Fibroblast of skin of scalp (primary cell): ENCODE measurements at places on chromosomes 16 and 17.
A peak's percentile ranks its signal among the peaks of the same experiment; 100 is the strongest.

DNA sequence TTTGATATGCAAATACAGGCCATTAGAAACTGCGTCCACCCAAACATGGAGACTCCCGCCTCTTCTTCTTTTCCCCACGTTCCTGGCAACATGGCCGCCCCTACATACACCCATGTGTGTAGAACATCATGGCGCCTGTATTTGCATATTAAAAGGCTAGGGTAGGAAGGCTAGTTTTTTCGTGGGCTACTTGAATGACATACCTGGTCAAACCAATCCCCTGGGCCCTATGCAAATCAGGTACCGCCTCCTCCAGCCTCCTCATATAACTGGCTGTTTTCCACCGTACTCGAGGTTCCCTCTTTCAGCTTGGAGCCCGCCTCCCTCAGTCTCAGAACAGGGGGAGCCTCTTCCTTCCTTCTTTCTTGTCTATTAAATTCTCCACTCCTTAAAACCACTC lies 840 bp upstream of the CD300LB start:
- no peak for DNase-seq

DNA sequence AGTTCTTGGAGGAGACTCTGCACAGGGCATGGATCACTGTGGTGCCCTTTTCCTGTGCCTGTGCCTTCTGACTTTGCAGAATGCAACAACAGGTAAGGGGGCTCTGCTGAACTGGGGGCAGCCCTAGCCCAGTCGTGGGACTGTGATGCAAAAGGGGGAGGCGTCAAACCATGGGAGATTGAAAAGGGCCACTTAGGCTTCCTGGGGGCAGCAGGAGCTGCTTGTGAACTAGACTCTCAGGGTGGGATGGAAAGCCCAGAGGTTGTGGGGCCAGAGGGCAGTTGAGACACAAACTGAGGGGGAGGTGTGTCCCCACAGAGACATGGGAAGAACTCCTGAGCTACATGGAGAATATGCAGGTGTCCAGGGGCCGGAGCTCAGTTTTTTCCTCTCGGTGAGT lies 19.6 kb downstream of the ADGRG5 start:
- no peak for DNase-seq

GRCh38 chr16:52074133-52074532 lies 472.8 kb downstream of the TOX3 start:
- DNase-seq, result no peak

- DNase-seq, result no peak
These were observed 418.7 kb downstream of the KCNJ2 start for GRCh38 chr17:70588003-70588402.

- no peak for DNase-seq
These were observed 24.5 kb upstream of the SUPT4H1 start for GRCh38 chr17:58376472-58377000.

- peak; percentile 26 for DNase-seq
These were observed 15.1 kb upstream of the ABCA9 start for GRCh38 chr17:69075823-69076222.

GRCh38 chr17:81741594-81742452 lies 29.7 kb downstream of the SLC25A10 start:
- DNase-seq, result no peak

DNA sequence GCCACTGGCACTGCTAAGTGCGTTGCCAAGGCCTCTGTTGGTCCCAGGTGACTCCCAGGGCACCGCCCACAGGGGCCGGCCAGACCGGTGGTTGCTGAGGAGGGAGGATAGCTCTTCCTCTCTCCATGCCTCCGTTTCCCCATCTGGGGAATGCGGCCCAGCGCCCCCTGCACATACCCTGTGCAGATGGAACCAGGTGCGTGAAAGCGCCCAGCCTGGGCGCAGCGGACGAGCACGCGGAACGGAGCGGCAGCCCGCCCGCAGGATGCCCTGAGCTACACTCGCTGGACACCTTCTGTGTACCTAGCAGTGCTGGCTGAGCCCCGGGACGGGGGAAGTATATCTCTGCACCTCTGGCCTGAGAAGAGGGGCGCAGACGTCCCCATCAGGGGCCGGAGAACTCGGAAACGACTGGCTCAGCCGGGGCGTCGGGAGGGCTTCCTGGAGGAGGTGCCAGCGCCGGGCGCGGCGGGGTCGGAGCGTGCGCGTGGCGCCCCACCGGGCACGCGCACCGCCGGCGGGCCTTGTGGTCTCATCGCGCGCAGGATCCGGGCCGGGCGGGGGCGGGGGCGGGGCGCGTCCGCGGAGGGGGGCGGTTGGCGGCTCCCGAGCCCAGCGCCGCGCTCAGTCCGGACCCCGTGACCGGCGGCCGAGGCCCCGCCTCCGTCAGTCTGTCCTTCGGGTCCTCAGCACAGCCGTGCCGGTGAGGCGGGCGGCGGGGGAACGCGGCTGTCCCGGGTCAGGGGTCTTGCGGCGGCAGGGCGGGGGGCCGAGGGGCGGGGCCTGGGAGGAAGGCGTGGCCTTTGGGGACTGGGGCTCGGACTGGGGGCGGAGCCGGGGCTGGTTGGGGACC lies at the start of the genes CCDC78 and HAGHL:
TSS of gene CCDC78 (minus strand) at position 6 of the 853 bp plus-strand sequence. CDS start 76 bp downstream, outside the sequence.
TSS of gene HAGHL (plus strand) at position 669 of the 853 bp plus-strand sequence. CDS start 404 bp downstream, outside the sequence.
- DNase-seq, result peak; percentile 33

DNA sequence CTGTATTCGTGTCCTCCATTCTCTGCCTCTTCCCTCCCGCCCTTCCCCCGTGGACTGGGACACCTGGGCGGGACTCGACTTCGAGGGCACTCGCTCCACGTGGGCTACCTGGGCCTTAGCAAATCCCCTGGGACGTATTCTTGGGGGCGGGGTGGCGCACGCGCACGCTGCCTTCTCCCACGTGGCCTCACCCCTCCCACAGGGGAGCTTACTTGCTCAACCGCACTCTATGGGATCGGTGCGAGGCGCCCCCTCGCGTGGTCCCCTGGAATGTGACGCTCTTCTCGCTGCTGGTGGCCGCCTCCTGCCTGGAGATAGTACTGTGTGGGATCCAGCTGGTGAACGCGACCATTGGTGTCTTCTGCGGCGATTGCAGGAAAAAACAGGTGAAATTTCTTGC lies 3.5 kb downstream of the VMO1 start:
- DNase-seq, result no peak

DNA sequence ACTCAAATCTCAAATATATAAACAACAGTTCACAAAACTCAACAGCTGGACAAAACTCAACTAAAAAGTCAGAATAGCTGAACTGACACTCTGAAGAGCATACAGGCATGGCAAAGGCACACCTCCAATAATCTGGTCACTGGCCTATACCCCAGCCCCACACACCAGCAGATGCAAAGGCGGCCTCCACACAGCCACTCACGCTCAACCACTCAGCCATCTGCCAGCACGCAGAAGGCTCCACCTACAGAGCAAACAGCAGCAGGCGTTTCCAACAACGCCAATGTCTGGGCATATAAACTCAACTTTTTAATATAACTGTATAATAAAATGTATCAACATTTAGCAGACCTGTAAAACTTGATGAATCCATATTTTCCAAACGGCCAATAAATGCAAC lies 17.2 kb downstream of the USP7 start:
- DNase-seq, result no peak

DNA sequence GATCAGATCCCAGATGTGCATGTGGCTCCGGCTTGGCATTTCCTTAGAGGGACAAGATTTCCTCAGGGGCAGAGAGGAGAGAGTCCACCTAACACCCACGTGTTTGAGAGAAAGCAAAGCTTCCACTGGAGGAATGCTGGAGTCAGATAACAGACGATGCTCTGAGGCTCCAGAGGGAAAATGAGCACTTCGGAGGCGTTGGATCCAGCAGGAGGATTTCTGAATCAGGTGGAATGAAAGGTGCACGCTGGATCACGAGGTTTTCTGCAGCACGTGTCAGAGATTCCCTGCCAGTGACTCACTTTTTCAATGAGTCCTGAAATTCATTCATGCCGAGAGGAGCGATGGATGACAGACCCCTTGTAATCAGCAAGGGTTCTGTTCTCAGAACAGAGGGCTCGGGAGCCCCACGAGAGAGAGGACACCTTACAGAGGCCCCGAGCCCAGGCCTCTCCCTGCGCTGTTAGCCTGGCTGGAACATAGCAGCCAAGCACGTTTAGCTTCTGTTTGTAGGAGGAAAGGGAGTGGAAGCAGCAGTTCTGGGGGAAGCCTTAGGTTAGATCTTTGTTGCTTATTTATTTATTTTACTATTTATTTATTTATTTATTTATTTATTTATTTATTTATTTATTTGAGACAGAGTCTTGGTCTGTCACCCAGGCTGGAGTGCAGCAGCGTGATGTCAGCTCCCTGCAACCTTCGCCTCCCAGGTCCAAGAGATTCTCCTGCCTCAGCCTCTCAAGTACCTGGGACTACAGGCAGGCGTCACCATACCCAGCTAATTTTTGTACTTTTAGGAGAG lies 49.3 kb upstream of the JPH3 start:
- no peak for DNase-seq

- no peak for DNase-seq
These were observed 33.1 kb upstream of the C16orf78 start for GRCh38 chr16:49340466-49340865.

GRCh38 chr16:26464576-26465266 lies 602.0 kb upstream of the C16orf82 start:
- DNase-seq, result no peak

DNA sequence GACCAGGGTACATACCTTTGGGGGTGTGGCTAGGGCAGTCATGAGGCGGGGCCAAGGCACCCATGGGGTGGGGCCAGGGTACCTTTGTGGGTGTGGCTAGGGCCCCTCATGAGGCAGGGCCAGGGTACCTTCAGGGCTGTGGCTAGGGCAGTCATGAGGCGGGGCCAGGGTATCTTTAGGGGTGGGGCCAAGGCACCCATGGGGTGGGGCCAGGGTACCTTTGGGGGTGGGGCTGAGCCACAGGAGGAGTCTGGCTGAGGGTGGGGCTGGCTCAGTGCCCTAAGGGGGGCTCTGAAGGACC lies 3.5 kb downstream of the GNG13 start:
- no peak for DNase-seq

DNA sequence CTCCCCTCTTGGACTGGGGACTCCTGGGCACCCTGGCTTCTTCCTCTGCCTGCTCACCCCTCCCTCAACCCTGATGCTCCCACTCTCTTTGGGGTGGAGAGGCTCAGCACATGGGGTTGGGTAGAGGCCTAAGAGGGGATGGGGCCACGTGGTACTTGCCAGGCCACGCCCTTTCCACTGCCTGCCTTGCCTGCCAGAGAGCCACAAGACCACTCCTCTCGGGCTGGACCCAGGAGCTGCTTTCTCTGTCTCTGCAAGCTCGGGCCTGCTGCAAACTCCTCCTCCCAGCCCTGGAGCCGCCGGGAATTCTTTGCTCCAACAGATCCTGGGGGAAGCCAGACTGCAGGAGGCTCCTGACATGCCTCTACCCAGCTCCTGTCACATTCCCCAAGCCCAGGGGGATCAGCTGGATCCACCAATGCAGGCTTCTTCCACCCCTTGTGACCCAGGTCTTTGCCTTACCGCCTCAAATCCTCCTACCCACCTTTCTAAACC lies 11.8 kb downstream of the DLX4 start:
- DNase-seq, result no peak

GRCh38 chr17:34581446-34582184 lies 2.2 kb downstream of the TMEM132E start:
- DNase-seq, result no peak

DNA sequence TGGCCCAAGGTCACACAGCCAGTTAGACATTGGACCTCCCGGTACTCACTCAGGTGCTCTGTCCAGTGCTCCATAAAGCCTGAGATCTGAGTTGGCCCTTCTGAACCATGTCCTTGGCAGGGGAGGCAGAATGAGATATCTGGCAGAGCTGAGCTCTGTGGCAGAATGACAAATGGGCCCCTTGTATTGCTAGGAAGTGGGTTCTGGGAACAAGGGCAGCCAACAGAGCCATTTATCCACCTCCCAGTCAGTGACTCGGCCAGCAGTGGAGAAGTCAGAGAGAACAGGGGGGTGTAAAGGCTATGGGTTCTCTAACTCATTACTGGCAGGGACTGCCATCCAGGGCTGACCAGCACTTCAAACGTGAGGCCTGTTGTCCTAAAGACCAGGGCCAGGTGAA lies 117.1 kb upstream of the NLRP1 start:
- no peak for DNase-seq

DNA sequence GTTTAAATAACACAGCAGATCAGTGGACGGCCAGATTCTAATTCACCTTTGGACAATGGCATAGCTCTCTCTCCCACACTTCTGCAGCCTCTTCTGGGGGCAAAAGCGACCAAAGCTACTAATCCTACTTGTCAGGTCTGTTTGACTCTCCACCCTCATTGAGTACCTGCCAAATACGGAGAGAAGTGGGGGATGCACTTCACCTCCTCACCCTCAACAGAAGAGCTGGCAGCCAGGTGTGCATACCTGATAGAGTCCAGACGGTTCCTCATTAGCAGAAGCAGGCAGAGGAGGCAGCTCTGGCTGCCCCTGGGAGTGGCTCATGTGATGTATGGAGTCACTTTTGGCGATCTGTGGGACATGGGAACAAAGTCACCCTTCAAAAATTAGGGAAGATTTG lies 4.9 kb downstream of the DNAH3 start:
- no peak for DNase-seq

DNA sequence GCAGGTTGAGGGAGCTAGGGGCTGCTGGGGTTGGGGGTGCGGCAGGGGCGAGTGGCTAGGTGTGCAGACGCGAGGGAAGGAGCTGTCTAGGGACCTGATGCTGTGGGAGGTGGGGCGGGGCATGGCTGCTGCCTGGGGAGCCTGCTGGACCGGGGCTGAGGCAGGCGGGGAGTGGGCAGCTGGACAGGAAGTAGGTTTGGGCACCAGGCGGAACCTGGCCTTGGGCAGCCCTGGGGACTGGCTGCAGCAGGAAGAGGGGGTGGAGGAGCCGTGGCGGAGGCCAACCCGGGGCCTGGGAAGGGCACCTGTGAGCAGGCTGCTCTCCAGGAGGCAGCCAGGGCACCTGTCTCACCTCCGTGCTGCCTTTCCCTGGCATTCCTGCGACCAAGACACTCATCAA lies 5.9 kb upstream of the DNASE1L2 start:
- DNase-seq, result no peak

DNA sequence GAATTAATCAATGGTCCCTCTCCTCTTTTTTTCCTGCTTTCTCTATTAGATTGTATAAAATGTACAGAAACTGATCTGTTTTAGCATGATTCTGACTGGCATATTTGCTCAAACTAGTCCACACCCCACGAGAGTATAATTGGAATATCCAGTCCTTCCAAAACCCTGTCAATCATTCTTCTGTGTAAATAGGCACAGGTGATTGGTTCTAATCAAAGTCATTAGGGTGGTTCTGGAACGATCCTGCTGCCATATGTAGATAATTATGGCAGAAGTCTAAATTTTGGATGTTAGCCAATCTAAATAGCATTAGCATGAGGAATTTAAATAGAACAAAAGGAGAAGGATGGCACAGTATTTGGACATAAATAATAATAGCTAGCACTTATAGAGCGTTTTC lies 165.7 kb downstream of the SHISA6 start:
- no peak for DNase-seq

GRCh38 chr17:40130352-40131042 lies 8.7 kb downstream of the MSL1 start:
- DNase-seq, result no peak

- no peak for DNase-seq
These were observed 3.2 kb downstream of the SHBG start for GRCh38 chr17:7633093-7633492.
